ENCODE measurements at places on chromosomes 16 and 17.

GRCh38 chr17:46162866-46163265 is 30.4 kb downstream of the KANSL1 start:
- DNase-seq = no peak

- peak; percentile 11 for DNase-seq
These were observed 12.0 kb downstream of the SRCAP start for GRCh38 chr16:30710971-30711370.

DNA sequence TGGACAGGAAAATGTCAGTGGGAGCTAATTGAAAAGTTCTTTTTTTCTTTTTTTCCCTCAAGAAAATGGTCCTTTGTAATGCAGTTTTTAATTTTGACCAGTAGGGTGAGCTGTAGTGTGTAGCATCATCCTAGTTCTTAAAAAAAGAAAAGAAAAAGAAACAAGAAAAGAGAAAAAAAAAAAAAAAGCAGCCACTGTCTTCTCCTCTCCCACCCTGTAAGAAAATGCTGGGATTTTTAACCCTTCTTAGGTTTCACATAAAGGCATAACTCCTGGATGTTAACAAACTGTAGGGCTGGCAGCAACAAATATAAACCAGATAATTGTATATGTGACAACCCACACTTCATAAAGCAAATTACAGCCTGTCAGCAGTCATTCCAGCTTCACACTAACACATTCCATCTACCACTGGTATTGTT is 78.1 kb downstream of the SKAP1 start:
- peak; percentile 62 for DNase-seq

- no peak for DNase-seq
These were observed 60.9 kb downstream of the CLEC19A start for GRCh38 chr16:19346335-19346922.

DNA sequence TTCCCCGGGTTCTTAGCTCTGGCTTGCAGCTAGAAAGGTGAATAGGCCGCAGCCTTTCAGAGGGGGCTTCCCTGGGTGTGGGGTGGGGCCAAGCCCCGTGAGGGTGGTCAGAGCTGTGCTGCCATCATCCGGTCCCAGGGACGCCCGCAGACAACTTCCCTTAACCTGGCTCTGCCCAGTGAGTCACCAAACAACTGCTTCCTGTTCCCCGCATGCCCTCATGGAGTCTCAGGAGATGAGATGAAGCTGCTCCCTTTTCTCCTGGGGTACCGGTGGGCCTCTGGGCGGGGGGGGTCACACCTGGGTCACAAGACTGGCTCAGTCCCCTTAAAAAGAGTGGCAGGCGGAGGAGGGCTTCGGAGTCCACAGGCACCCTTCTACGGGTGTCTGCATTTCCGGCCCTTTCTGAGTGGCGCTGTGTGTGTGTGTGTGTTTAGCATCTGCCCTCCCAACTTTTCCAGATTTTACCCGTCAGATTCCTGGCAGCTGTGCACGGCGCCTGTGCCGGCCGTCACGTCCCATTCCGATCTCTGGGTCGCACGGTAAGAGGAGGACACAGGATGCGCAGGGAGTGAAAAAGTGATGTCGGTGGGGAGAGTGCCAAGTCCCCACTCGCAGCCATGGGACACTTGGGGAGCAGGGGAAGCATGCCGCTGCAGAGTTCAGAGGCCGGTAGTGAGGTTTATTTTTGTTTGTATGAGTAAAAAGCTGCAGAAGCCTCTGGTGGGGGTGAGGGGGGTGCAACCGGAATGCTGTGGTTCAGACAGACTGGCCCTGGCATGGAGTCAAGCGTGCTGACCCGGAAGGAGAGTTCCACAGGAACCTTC is 16.8 kb downstream of the HIC1 start:
- DNase-seq = peak; percentile 86

DNA sequence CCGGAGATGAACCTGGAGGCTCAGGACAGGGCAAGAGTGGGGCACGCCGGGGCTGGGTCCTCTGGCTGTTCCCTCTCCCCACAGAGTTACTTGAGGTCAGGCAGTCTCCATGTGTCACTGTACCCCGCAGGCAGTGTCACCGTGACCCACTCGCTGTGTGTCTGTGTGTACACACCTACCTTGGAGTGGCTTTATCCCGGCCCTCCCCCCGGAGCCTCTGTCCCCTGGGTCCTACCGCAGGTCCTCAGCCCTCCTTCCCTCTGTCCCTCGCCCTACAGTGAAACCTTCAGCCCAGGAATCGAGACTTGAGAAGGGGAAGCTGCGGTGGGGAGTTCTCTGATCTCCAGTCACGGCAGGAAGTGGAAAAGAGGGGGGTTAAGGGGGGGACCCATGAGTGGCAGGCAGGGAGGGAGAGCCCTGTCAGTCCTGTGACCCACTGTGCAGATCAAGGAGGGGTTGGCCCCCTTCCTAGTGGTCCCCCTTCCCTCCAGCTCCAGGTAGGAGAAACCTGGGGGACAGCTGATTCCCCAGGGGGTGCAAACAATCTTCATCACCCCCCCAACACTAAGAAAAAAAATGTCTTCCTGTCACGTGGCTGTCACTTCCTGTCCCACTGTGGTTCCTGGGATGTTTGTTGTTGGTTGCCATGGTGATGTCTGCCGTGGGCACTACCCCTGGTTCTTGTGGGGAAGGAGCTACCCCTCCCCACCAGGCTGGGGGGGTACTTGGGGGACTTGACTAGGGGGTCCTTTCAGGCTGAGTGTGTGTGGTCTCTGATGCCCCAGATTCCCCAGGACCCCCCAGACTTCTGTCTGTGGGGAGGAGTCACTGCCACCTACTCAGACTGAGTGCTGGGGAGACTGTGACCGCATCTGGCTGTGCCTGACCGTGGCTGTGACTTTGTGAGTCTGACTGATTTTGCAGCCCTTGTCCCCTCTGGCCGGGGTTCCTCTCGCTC is 13.7 kb downstream of the RARA start:
- DNase-seq = peak; percentile 92

DNA sequence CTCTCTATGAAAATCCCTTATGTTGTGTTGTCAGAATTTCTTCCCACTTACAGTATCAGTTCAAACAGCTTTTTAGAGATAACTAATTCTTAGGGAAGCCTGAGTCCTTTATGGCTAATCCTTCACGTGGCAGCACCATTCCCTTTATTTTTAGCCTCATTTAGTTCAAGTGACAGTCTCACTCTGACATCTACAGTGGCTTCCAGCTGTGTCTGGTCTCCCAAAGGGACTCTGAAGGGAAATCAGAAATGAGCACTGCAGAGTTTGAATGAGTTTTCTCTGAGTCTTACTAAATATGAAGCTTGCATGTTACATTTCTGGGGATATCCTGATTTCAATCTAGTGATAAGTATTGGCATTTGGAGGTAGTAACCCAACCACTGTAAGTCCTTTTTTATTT is 1104.1 kb downstream of the CDH11 start:
- no peak for DNase-seq

DNA sequence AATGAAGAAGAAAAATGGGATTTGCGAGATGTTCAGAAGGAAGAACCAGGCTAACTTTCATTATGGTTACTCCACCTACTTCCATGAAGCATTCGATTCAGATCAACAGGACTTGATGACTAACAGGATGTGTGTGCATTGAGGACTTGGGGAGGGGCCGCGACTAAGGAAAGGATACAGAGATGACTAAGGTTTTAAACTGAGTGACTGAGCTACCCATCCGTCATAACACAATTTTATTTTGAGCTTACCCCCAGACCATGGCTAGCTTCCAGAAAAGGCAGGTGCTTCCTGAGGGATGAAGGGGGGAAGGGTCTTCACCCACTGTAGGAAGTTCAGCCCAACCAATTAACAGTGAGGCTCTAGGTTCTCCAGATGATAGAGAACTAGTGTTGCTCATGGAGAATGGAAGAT is 2.5 kb upstream of the CDYL2 start:
- DNase-seq = peak; percentile 53

- peak; percentile 74 for DNase-seq
These were observed 194.7 kb upstream of the KIF2B start for GRCh38 chr17:53628011-53628410.

GRCh38 chr17:72425794-72426168 is 305.0 kb downstream of the SOX9 start:
- DNase-seq = no peak

DNA sequence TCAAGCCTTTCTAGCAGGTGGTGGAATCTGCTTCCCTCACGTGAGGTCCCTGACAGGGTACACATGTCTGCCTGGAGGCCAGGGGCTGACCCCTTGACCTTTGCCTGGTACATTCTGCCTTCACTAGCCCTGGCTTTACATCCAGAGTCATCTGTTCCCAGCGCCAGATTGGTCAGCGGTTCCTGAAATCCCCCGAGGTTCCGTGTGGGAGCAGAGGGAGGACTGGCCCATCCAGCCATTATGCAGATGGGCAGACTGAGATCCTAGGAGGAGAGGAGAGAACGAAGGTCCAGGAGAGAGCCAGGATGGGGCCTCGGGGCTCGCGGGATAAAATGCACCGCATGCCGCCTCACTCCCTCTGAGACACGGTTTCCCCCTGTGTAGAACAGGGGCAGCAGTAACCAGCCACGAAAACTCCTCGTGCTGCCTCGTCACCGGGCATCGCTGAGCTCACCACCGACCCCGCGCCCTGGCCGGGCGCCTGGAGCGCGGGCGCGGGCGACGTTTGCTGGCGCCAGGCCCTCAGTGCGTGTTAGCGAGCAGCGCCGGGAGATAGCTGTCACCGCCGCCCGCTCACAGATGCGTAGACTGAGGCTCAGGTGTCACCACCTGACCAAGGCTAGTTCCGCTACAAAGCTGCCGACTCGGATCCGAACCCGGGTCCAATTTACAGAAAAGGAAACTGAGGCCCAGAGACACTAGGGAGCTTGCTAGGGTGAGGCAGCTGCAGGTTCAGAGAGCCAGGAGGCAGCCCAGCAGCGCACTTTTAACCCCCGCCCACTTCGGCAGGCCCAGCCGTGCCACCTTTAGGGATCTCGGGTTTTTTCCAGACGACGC is 811 bp upstream of the MAP2K3 start:
- peak; percentile 48 for DNase-seq

GRCh38 chr17:7782240-7782639 is 51.8 kb upstream of the KDM6B start:
- peak; percentile 56 for DNase-seq

DNA sequence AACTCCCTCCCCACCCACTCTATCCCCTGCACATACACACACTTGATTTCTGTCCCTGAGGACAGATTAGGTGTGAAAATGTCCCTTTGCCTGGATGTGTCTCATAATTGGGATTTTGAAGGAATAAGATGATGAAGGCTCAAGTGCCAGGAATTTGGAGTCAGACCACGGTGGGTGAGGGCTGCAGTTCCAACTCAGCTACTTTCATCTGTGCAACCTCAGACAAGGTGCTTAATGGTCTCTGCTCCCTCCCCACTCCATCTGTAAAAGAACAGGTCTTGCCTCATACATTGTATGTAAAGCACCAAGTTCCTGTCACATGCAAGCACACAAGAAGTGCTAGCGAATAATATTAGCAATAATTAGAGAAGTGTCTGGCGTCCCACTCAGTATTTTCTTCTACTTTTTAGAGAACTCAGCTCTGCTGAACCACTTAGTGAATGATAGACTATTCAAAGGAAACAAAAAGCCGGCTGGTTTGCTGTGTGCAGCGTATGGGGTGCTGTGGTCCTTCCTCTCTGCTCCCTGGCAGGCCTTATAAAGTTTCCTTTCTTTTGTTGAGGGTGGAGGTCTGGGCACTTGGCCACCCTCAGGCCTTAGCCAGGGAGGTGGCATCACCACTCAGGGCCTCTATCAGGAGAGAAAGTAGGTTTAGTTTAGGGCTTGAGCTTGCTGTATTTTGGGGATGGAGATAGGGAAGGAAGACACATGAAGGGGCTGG is 6.4 kb downstream of the TBX4 start:
- no peak for DNase-seq

DNA sequence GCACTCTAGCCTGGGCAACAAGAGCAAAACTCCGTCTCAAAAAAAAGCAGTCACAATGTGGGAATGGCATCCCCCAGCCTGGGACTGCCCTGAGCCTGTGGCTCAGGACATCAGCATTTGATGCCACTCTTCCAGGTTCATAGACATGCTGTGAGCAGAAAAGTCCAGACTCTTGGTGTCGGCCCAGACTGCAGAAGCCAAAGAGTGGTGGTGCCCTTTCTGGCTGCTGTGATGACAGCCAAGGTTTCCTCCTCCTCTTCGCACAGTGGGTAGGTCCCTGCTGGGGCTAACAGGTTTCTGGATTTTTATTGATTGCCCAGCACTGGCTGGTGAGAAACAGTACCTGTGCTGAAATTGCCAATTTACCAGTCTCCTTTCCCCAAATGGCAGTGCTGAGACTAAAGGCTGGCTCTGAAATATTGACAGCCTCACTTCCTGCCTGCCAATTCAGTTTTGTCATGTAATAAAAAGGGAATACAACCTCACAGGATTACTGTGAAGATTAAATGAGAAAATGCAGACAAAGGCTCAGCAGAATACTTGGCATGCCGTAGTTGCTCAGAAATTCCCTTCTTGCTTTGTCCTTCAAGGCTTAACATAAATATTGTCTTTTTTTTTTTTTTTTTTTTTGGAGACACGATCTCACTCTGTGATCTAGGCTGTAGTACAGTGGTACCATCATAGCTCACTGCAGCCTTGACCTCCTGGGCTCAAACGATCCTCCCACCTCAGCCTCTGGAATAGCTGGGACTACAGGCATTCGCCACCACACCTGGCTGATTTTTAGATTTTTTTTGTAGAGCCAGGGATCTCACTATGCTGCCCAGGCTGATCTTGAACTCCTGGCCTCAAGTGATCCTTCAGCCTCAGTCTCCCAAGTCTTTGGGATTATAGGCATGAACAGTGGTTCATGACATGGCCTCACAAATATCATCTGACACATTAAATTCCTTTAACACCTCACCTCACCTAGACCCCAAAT is 15.5 kb upstream of the UBE2G1 start:
- DNase-seq = no peak

DNA sequence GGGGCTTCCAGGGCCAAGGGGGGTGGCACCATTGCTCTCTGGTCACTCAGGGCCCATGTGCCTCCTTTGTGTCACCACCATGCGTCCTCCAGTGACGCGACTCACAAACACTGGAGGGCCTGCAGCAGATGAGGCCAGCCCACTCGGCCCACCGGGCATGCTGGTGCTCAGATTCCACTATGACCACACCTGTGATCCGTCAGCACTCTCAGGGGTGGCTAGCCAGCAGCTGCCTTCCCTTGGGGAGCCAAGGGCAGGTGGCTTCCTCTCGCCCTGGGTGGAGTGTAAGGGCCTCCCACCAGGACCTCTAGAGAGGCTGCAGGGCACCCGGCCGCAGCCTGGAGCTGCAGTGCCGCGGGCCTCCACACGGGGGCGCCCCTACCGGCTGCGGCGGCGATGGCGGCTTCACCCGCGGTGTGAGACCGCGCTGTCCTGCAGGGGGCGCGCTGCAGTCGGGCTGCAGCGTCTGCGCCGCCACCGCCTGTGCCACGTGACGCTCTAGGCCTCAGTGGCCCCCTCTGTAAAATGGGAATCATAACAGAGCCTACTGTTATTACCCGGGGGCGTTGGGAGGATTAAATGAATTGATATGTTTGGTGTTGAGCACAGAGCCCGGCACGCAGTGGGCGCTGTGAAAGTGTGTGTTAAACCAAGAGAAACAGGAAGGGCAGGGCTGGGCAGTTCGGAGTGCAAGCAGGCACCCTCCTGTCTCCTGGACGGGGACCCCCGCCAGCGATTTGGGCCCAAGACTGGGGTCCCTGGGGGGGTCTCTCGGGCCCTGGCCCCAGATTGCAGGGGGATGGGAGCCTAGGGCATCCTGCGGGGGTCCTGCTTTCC is 192.4 kb upstream of the GSE1 start:
- peak; percentile 57 for DNase-seq
